ENCODE measurements at places on chromosomes 4 and X.

- no peak for DNase-seq
Observed at GRCh38 chr4:54050214-54050904, 14.0 kb downstream of the CHIC2 start.

DNA sequence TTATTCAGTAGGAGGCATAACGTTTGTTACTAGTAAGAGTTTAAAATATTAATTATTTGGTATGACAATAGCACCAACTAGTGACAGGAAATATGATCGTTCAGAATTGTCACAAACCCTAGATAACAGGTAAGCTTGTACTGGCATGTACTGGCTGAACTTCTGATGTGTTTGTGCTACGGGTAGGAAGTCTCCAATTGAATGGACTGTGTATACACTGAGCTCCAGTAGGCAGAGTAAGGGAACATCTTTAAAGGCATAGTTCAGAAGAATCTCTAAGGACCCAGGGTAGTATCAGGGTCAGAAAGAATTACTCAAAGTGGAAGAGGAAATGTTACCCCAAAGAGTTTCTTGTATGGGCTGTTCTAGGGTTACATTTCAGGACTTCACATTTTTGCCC lies 230.4 kb downstream of the EDA2R start:
- DNase-seq: no peak

GRCh38 chr4:176443117-176443516 lies 123.4 kb downstream of the SPCS3 start:
- DNase-seq: no peak

- DNase-seq: no peak
Observed at GRCh38 chrX:42025861-42026260, 102.5 kb upstream of the CASK start.

- no peak for DNase-seq
Observed at GRCh38 chr4:102247041-102247440, 98.2 kb downstream of the SLC39A8 start.

DNA sequence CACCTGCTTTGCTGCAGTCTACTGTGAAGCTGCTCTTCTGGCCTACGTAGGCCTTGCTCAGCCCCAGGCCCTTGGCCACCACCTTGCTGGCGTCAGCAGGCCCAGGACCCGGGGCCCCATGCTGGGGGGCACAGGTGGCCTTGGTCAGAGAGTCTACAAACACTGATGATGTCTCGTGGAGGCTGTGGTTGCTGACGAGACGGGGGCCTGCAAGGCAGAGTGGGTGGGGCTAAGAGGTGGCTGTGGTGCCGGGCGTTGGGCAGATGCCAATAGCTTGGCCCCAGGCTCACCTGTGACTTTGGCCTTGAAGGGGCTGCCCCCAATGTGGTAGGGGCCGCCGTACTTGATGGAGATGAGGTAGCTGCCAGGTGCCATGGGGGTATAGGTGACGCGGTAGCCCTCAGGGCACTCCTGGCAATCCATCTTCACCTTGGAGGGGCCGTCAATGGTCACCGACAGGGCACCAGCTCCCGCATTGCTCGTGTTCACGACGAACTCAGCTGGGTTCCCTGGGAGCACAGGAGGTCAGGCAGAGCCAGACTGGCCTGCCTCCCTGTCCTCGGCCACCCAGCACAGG lies 25.0 kb downstream of the FLNA start:
- no peak for DNase-seq

DNA sequence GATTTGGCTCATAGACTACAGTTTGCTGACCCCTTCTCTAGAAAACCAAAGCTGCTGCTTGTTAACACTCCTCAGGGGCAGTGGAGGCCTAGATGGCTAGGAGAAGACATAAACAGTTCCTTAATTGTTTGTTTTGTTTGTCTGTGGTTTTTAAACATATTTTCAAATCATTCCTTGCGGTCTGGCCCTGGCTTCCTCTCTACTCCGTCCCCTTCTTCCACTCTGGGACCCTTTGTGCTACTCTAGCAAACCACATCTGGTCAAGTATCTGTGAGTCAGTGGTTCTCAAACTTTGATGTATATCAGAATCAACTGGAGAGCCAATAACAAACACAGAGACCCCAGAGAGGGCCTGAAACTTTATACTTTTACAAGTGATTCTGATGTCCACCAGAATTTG lies 36.1 kb downstream of the FRMPD4 start:
- DNase-seq: no peak

DNA sequence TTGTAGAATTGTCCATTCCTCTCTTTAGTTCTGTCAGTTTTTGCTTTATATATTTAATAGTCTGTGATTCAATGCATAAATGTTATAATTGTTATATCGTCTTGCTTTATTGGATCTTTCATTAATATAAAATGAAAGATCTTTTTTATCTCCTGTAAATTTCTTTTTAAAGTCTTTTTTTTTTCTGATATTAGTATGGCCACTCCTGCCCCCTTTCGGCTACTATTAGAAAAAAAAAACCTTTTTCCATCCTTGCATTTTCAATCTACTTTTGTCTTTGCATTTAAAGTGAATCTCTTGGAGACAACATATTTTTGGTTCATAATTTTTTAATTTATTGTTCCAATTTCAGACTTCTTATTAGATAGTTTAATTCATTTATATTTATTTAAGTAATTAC lies 677.4 kb upstream of the NDST4 start:
- DNase-seq: no peak

DNA sequence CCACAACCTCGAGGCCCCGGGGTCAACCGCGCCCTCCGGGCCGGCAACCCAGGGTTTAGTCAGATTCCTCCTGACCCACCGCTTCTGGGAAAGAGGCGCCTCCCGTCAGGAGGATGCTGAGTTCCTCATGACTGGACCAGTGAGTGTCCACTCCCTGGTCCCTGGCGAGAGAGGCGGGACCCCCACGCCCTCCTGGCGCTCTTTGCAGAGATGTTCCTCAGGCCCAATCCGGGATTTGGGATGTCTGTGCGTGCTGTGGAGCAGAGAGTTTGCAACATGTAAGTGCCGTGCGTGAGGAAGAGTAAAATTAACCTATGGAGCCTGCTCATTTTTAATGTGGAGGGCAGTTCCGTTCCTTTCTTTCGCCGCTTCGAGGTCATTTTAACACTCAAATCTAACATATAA lies 824 bp upstream of the UGDH start:
- DNase-seq: peak; percentile 92

- no peak for DNase-seq
Observed at GRCh38 chr4:156981262-156981769, 9.7 kb upstream of the PDGFC start.

DNA sequence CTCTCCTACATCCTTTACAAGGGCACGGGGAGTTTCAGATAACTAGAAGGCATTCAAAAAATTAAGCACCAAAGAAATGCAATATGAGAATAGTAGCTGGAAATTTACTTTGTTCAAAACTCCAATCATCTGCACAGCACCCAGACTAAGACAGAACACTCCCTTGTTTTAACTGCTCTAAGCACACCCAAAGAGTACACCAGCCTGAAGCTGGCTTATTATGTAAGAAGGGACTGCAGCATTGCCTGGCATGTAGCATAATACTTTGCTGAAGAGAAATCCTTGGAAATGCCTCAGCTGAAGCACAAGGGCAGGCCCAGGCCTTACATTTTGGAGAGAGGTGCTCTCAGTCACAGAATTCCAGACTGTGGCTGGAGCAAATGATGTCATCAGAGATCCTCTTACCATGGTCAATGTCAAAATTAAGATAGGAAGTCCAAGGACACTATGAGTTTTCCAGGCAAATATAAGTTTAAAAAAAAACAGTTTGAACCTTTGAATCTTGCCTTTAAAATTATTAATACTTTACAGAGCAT lies 14.8 kb downstream of the ARHGEF6 start:
- no peak for DNase-seq

GRCh38 chr4:79425586-79425985 lies 17.6 kb upstream of the GK2 start:
- DNase-seq: no peak

DNA sequence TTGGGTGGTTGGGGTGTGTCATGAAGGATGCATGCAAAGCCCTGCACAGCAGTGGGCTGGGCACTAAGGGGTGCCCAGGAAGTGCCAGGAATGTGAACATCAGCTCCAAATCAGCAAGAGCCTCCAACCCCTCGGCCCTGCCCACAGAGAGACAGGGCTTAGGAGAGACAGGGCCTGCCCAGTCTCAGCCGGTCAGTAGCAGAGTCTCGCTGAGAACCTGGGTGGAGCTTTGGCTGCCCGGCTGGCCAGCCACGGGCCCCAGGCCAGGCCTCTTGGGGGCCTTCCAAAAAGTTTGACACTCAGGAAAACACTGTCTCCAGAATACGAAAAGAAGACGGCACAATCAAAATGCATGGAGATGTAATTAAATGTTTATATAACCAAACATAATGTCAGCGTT lies 4.3 kb upstream of the MXD4 start:
- no peak for DNase-seq

DNA sequence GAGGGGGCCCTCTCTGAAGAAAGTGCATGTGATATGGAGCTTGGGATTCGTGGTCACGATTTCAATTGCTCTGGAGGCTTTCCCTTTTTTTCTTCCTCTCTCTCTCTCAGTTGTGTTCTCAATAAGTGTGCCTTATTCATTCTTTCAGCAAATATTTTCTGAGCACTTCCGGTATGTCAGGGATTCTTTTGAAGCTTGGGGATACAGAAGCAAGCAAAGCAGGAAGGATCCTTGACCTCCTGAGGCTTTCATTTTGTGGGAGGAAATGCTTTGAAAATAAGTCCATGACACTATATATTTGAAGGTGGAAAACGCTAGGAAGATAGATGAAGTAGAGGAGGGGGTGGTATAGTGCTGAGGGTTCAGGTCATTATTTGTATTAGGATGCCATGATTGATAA lies 12.6 kb upstream of the GABRE start:
- no peak for DNase-seq

GRCh38 chrX:118502161-118502789 lies 6.7 kb downstream of the DOCK11 start:
- no peak for DNase-seq

DNA sequence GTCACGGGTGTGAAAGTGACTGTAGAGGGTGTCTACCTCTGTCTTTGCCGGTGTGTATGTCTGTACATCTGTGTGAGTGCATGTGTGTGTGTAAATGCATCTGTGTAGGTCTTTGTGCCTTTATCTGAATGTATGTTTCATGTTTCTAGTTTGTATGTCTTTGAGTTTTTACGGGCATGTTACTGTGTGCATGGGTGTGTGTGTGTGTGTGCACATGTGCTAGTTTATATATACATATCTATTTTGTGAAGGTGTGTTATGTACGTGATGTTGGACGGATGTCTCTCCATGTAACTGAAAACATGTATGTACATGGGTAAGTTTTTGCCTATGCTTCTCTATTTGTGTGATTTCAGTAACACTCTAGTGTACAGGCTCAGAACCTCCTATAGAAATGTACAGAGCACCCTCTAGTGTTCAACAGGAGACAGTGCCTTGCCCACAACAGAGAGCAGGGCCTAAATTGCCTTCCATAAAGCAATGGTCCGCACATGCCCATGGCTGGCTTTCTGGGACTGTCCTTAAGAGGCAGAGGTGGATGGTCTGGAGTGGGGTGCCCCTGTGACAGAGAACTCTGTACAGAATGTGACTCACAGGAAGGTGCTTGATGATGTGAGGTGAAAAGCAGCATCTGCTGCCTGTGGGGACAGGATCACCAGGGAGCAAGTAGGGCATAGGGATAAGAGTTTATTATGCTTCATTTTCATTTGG lies 343.5 kb downstream of the RAPGEF2 start:
- DNase-seq: peak; percentile 80

DNA sequence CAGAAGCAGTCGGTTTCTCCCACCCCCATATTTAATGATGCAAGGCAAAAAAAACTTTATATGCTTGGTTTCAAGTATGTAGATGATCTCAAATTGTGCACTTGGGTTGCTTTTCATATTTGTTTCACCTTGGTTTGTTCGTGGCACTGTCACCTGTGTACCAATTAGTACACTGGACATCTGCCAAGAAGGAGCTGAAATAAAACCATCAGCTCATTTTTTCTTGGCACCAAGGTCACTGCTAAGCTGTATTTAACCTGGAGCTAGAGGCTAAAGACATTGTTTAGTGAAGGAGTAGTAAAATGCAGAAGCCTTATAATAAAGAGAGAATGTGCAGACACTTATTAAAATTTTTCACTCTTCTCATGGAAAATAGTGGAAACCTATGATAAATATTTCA lies 430.8 kb downstream of the ARHGAP24 start:
- DNase-seq: no peak

DNA sequence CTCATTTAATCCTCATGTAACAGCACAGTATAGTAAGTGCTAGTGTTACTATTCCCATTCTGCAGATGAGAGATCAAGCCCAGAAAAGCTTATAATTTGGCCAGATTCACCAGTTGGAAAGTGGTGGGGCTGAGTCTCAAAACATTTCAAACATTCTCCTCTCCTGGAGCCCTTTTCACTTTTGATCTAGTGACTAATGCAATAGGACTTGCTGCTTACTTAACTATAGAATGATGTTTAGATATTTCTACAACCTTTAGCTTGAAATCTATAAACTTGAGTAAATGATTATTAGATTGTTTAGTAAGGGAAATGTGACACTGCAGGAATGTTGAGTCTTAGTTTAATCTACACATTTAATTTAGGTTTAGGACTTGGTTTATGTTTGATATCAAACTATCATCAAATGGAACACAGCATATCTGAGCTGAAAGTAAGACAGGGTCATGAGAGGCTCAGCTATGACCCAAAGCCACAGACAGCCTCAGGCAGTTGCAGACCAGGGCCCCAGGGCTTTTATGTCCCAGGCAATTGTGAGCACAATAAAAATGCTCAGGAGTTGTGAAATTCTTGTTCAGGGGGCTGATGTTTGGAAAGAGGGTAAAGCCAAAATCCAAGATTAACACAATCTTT lies 199.5 kb upstream of the HS3ST1 start:
- DNase-seq: no peak

GRCh38 chr4:154415313-154415712 lies 76.3 kb downstream of the DCHS2 start:
- DNase-seq: no peak

- no peak for DNase-seq
Observed at GRCh38 chrX:42739741-42740140, 38.2 kb downstream of the PPP1R2C start.

DNA sequence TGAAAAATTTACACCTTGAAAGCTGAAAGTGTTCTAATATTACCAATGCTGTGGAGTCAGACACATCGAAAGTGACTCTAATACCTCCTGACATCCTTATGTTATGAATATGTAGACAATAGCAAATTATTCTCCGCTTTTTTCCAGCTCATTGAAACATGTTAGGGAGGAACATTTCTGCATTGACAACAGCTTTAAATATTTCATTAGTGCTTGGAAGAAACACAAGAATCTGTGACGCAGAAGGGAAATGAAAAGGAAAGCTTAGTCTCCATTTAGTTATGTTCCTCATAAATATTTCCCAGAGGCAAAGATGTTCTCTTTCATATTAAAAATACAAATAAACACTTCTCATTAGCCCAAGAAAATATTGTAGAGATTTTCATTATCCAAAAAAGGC lies 55.8 kb upstream of the CD99 start:
- no peak for DNase-seq

DNA sequence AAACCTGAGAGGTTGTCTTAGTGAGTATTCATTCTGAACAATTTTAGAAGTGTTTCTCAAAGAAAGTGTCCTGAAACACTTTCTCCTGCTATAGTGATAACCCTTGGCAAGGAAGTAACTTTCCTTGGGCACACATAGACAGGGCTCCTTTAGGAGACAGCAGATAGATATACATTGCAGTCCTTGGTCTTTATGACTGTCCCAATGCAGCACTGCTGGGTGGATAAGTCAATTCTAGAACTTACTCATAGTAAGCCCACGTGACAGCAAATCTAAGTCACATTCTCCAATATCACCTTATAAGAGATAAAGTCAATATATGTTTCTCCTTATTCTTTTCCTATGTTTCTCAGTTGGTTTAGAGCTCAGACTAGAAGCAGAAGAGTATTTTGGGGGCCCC lies 46.7 kb downstream of the GPRASP3 start:
- no peak for DNase-seq

- no peak for DNase-seq
Observed at GRCh38 chrX:39451046-39451445, 646.7 kb downstream of the BCOR start.
